Naive thymus-derived CD8-positive, alpha-beta T cell (primary cell): ENCODE measurements at places on chromosomes 1 and 21. TPM values are rescaled to one million over a fixed set of nuclear protein-coding genes. Genes with fewer than 3 reads are reported as not detected.
A peak's percentile ranks its signal among the peaks of the same experiment; 100 is the strongest.

SCMH1 gene
- 18.1 TPM for total RNA-seq

DNA sequence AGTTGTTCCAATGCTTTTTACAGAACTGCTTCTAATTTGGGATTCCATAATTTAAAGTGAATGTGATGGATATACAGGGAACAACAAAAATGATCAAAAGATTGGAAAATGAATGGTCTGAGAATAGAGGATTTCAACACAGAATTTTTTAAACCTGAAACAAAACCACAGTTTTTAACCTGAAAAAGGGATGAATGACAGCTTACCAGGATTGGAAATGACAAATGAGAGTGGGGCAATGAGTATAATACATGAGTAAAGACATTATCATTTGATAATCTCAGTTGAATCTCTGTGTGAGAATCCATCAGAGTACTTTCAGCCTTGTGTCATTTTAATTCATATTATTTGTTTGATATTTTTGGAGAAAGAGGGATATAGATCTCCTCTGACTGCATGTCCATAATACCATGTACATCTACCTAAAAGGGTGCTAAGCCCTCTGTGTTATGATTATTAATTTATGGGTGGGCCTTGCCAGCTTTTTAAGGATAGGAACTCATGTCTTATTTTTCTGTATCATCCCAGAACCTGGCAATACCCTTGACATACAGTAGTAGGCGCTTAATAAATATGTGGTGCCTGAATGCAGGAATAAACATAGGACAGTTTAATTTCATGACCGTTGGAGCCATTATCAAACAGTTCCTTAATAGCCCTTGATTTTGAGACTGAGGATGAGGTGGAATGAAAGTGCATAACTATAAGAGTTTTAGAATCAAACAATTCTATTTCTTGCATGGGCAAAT is 12.4 kb upstream of the ATP6V1G3 start:
- DNase-seq, result no peak
- H3K27me3 ChIP-seq, result no peaks in the 10 kb centered on the region
- H3K4me3 ChIP-seq, result no peak overlapping the region
- no peaks in the 10 kb centered on the region for H3K36me3 ChIP-seq
- H3K27ac ChIP-seq, result peak overlapping the region; percentile 20

DNA sequence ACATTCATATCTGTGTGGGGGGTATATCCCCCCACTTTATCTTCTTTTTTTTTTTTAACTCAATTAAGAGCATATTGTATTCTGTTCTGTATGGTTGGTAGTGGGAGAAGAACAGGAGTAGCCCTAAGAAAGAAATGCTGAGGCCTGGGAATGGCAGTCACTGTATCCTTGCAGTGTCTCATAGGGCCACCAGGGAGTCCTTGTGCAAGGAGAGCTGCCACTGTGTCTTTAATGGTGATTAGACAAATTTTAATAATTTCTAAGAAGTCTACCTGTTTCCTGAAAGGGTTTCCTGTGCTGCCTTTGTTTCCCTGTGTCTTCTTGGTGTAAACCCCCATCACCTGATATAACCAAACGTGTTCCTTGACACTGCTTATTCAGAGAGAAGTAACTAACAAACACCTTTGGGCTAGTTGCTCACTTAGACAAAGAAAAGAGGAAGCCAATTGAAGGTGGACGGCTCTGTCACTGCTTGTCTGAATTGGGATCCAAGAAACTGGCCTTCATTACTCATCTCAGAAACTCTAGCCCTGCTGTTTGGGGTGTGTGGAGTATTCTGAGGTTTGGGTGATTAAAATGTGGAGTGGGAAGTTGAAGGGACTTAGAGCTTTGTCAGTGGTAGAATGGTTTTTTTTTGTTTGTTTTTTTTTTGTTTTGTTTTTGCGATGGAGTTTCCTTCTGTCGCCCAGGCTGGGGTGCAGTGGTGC is 15.2 kb downstream of the GIPC2 start:
- H3K27ac ChIP-seq, result no peak overlapping the region
- H3K4me3 ChIP-seq, result no peak overlapping the region
- H3K36me3 ChIP-seq, result no peaks in the 10 kb centered on the region
- no peak for DNase-seq

HAPLN2 gene
- 0.58 TPM for total RNA-seq

- no peaks in the 10 kb centered on the region for H3K36me3 ChIP-seq
- no peak overlapping the region for H3K27ac ChIP-seq
- peaks cover 10% of the 10 kb centered on the region for H3K4me1 ChIP-seq
- DNase-seq, result no peak
These were observed 4.0 kb upstream of the CSF3R start for GRCh38 chr1:36486439-36487335.

USP33 gene
- 104 TPM for total RNA-seq

- H3K27me3 ChIP-seq, result no peaks in the 10 kb centered on the region
- DNase-seq, result no peak
- no peaks in the 10 kb centered on the region for H3K4me1 ChIP-seq
- no peak overlapping the region for H3K27ac ChIP-seq
These were observed 346.8 kb downstream of the KIF26B start for GRCh38 chr1:245501633-245502032.

DNA sequence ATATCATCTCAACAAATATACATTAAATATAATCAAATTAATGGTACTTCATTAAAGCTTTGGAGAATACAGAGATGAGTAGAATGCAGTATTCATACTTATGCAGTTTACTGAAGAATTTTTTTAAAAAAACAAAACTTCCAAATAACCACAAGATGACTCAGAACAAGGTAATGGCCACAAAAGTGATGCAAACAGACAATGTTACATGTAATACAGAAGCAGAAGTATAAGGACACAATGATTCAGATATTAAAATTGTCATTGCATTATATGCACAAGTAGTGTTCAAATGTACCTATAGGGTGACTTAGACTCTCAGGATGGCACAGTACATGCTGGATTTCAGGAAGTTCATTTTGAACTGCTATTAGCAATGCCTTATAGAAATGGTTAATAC is 227.2 kb upstream of the ST6GALNAC5 start:
- no peak overlapping the region for H3K4me3 ChIP-seq
- H3K36me3 ChIP-seq, result no peaks in the 10 kb centered on the region
- no peak overlapping the region for H3K27ac ChIP-seq
- no peaks in the 10 kb centered on the region for H3K4me1 ChIP-seq
- no peaks in the 10 kb centered on the region for H3K27me3 ChIP-seq

PTGFR gene
- not detected for total RNA-seq

DNA sequence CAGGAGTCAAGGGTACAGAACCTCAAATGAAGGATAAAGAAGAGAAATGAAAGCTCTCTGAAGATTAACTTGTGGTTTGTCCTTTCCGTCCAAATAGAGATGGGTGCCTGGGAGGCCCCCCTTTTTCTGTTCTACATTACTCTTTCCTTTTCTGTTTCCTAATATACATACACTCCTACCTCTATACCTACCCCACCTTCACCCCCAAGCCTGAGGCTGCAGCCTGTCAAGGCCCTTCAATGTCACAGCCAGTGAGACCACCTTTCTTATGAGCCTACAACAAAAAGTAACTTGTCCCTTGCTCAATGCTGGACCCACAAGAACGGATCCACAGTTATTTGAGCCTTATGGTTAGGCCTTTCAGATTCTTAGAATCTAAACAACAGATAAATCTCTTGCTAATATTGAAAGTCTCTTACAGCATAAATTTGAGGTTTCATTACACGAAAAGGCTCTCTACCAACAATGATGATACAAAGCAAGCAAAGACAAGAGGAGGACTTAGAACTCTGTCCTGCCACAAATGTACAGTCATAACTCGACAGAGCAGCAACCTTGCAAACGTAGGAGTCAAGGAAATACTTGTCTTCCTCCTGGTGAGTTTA is 4.1 kb upstream of the TRAF3IP3 start:
- peak overlapping the region; percentile 52 for H3K4me3 ChIP-seq
- no peak for DNase-seq
- no peaks in the 10 kb centered on the region for H3K27me3 ChIP-seq
- no peaks in the 10 kb centered on the region for H3K36me3 ChIP-seq
- peaks cover 77% of the 10 kb centered on the region for H3K4me1 ChIP-seq

EPB41 gene
- total RNA-seq, result 328 TPM

DNA sequence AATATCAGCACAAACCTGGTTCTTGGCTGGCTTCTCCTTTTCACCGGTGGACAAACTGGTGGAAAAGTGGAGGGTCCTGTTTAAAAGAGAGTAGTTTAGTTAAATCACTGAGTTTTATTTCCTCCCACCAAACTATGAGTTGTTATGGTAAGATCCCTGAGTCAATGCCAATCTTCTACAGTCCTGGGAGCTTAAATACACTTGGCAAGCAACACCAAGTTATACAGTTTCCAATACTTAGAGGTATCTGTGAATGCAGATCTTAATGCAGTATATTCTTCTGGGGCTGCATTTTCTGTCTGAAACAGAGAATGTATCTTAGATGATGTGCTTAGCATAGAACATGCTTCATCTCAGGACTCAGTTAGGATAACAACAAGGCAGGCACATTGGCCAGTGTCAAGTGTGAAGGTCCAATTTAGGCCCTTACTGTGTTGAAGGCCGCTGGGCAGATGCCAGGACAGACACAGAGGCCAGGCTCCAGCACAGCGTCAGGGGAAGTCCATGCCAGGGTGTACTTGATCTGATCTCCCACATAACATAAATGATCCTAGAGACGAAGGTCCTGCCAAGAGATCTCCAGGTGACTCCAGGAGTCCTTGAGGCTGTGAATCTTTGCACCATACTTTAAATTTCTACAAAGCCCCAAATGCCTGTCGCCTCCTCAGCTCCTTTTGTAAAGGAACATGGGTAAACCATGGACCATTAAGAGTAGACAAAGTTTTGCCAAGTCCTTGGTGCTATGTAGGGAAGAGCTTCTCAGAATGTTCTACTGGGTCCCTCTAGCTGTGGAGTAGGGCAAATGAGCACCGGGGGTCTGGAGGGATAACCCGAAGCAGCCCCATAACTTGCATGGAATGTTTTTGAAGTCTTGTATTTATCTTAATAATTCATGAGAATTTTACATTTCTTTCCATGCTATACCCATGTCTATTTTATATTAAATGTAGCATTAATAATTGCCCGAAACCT is 76.8 kb downstream of the KCNJ15 start:
- DNase-seq, result no peak
- no peaks in the 10 kb centered on the region for H3K36me3 ChIP-seq
- no peak overlapping the region for H3K27ac ChIP-seq
- H3K4me3 ChIP-seq, result no peak overlapping the region
- no peaks in the 10 kb centered on the region for H3K27me3 ChIP-seq
- H3K4me1 ChIP-seq, result no peaks in the 10 kb centered on the region

SLC5A9 gene
- total RNA-seq, result not detected

GRCh38 chr21:21165063-21165645 is 166.9 kb downstream of the NCAM2 start:
- DNase-seq, result no peak
- H3K27me3 ChIP-seq, result peaks cover 4% of the 10 kb centered on the region
- H3K4me3 ChIP-seq, result no peak overlapping the region
- no peak overlapping the region for H3K27ac ChIP-seq
- no peaks in the 10 kb centered on the region for H3K4me1 ChIP-seq

DNA sequence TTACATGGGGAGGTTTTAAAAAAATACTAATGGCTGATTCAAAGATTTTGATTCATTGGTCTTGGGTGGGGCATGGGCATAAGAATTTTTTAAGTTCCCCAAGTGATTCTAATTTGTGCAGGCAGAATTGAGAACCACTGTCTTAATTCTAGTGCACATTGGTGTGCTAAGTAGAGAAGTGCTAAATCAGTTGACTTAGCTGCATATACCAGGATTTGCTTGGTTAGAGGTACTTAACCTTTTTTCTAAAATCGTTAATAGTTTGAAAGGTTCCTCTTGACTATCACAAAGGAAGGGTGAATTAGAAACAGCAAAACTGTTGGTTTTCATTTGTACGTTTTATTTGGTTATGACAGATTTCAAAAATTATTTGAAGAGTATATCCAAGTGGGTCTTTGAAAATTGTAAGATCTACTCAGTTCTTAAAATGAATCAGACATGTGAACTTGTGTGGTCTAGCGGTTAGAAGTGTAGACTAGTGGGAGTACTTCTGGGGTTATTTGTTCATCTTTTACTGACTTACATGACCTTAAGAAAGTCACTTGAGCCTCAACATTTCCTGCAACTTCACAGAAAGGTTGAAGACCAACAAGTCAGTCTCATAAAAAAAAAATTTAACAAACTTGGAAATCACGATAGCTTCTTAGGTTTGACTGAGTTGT is 66.7 kb downstream of the RPAP2 start:
- H3K36me3 ChIP-seq, result peaks cover 9% of the 10 kb centered on the region
- peak overlapping the region; percentile 33 for H3K4me3 ChIP-seq
- no peaks in the 10 kb centered on the region for H3K27me3 ChIP-seq
- H3K27ac ChIP-seq, result peak overlapping the region; percentile 9
- peaks cover 54% of the 10 kb centered on the region for H3K4me1 ChIP-seq
- DNase-seq, result no peak

DNA sequence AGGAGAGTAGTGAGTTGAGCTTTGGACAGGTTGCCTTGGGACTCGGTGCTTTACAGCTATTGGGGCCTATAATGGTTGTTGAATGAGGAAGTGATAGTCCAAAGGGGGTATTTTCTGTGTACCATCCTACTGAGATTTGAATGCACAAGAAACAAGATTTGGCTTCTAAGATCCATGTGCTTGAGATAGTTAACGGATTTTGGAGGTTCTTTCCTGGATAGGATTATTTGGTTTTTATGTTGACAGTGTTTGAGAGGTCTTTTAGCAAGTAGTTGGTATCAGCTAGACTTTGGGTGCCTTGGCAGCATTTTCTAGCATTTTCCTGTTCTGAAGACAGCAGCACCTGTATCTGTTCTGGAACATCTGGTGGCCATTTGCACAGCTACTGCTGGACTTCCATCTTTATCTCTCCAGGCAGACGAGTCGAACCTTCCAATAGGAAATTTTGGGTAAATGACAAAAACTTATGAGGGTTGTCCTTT is 3.6 kb upstream of the SCAF4 start:
- no peaks in the 10 kb centered on the region for H3K27me3 ChIP-seq
- peaks cover 20% of the 10 kb centered on the region for H3K4me1 ChIP-seq
- no peak for DNase-seq
- H3K4me3 ChIP-seq, result no peak overlapping the region
- no peak overlapping the region for H3K27ac ChIP-seq
- H3K36me3 ChIP-seq, result no peaks in the 10 kb centered on the region

- no peak overlapping the region for H3K4me3 ChIP-seq
- H3K36me3 ChIP-seq, result no peaks in the 10 kb centered on the region
- no peaks in the 10 kb centered on the region for H3K4me1 ChIP-seq
- no peak for DNase-seq
- peaks cover 28% of the 10 kb centered on the region for H3K27me3 ChIP-seq
These were observed 11.7 kb upstream of the IGSF3 start for GRCh38 chr1:116679091-116679827.

ADAM30 gene
- not detected for total RNA-seq
